ENCODE measurements at places on chromosomes 1 and 21.

GRCh38 chr1:219661464-219662092, 48.7 kb upstream of the ZC3H11B start:
- DNase-seq: no peak

GRCh38 chr1:42756956-42757891, 9.6 kb downstream of the P3H1 start:
- peak; percentile 58 for DNase-seq

DNA sequence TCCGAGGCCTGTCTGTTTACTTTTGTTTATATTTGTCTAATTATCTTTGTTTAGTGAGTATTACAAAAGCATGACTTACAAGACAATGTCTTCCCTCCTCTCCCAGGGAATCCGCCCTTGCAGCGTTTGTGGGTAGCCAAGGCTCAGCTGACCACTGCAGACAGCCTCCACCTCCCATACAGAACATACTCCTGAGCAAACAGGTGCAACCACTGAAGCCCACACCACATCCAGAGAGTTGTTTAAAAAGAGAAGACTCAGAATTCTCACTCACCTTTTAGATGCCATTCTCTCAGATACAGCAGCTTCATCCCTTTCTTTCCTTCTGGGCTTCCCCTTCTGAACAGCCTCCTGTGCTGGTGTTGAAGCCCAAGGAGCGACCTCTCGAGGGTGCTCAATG, 103.5 kb upstream of the TMPRSS2 start:
- DNase-seq: no peak

DNA sequence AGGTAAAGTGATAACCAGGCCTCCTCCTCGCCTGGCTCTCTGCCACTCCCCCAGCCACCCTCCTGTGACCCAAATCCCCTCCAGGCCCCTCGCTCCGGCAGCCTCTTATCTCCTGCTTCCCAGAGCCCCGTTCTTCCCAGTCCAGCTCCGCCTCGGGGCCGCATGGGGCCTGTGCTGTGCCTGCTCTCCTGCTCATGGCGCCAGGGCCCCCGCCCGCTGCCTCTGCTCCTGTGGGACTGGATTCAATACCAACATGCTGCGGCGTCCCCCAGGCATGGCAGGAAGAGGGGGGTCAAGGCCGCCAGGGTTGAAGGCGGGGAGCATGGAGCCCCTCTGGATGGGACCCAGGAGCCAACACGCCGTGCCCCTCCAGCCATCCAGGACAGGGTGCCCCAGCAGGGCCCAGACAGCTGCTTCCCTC, 213.0 kb upstream of the VAMP3 start:
- no peak for DNase-seq

- no peak for DNase-seq
Observed at GRCh38 chr1:155319536-155319935, 1.2 kb upstream of the RUSC1 start.

GRCh38 chr1:116122955-116123757, 12.0 kb downstream of the MAB21L3 start:
- DNase-seq: peak; percentile 85

DNA sequence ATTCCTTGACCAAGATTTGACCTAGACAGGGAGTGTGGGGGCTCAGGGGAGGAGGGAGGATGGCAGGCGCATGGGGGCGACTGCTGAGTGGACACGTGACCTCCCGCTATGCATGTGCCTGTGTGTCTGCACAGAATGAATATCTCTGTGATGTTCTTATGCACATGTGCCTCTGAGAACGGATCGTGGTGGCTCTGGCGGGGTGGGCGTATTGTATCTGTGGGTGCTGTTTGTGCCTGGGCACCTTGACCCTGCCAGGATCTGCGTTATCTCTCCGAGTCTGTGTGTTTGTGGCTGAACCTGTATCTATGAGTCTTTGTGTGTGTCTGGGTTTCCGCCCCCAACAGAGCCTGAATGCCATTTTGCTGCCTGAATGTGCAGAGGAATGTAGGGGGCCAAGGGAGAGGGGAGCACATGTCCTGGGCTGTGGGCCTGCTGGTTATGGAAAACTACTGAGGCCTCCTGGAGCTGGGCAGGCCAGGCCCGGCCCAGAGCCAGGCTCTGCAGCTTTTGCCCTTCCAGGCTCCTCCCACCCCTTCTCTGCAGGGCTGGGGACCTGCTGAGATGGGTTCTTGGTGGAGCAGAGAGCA, 102.5 kb downstream of the EBNA1BP2 start:
- no peak for DNase-seq

- no peak for DNase-seq
Observed at GRCh38 chr1:32362474-32363313, at the start of the genes FAM229A and TSSK3. FAM229A (minus strand) TSS chr1:32362485; CDS start chr1:32362091, 394 bp downstream. TSSK3 (plus strand) TSS chr1:32362539; CDS start chr1:32362702, 163 bp downstream.

GRCh38 chr1:8096105-8097011, 70.2 kb upstream of the ERRFI1 start:
- peak; percentile 94 for DNase-seq

GRCh38 chr1:170306513-170306910, 160.8 kb downstream of the NTMT2 start:
- DNase-seq: no peak

- DNase-seq: no peak
Observed at GRCh38 chr1:161986328-161986727, 37.3 kb downstream of the OLFML2B start.

DNA sequence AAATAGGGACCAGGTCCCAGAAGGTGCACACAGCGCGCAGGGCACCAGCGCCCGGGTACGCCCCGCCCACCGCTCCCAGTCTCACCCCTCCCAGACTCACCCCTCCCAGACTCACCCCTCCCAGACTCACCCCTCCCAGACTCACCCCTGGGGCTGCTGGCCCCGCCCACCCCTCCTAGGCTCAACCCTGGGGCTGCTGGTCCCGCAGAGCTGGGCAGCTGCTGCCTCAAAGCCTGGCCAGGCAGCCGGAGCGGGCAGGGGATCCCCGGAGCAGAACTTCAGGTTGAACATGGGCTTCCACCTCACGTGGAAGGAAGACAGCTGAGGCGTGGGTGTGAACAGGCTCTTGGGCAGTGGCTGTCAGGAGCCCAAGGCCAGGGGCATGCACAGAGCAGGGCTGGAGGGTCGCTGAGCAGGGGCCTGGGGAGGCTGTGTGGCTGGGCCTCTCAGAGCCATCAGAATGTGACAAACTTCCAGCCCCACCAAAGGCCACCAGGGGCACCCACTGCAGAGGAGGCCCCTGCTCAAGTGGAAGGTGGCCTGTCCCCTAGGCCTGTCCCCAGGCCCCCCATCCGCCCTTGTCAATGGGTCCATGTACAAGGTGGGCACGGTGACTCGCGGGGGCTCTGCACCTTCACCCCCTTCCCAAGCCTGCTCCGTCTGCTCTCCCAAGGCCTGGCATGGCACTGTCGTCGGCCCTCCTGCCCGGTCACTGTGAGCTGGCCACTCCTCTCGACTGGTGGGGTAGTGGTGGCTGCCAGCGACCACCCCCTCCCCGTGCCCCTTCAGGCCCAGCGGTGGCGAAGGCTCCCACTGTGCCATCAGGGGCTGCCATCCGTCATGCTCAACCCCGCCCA, 20.4 kb upstream of the SUMO3 start:
- no peak for DNase-seq

GRCh38 chr1:3756394-3756793, 4.1 kb downstream of the CCDC27 start:
- no peak for DNase-seq

DNA sequence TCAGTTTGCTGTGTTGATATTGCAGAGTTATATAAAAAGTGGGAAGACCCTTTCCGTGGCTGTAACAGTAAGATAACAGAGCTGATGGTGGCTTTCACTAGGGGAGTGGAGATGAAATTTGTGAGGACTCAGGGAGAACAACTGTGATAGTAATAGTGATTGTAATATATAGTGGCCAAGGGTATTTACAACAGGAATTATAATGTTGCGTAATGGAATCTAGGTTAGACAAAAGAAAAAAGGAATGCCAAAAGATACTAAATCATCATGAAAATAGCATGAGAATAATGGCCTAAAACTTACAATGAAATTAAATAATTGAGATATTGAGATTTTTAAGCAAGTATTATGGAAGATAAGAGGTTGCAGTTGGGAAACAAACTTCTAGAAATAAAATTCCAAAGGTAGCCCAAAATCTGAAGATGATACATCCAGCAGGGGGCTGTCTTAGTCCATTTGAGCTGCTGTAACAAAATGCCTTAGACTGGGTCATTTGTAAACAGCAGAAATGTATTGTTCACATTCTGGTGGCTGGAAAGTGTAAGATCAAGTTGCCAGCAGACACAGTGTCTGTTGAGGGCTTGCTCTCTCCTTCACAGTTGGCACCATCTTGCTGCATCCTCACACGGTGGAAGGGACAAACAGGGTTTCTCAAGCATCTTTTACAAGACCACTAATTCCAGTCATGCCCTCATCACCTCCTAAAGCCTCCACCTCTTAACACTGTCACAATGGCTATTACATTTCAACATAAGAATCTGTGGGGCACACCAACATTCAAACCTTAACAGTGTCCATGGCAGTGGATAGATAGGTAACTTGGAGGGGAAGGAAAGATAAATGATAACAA, 711.2 kb downstream of the MRPL39 start:
- DNase-seq: peak; percentile 55

DNA sequence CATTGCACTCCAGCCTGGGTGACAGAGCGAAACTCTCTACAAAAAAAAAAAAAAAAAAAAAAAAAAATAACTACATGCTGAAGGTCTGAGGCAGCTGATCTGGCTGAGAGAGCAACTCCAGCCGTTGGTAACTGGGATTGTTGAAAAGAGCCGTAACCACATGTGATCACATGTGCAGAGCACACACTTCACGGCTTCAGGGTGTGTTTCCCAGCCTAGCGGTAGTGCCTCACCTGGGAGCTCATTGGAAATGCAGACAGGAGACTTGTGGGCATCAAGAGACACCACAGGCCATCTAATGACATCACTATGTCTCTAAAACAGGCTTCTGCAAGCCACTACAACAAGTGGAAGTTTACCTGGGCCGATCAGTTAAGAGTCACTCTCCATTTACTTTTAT, 11.8 kb upstream of the OTUD7B start:
- no peak for DNase-seq

GRCh38 chr1:15465674-15466073, 9.1 kb downstream of the CELA2A start:
- no peak for DNase-seq

DNA sequence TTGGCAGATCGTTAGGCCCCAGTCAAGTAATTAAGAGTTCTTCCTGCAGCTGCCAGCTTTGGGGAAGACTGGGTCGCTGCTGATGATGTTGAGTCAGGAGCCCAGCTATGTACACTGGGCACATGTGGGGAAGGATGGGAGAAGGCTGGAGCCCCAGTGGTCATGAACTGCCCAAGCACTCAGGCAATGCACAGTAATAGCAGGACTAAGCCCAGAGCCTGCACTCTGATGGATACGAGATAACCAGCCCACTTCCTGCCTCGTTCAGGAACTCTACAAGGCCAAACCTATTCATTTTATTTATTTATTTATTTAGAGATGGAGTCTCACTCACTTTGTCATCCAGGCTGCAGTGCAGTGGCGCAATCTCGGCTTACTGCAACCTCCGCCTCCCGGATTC, 81.1 kb upstream of the BTG3 start:
- DNase-seq: no peak

DNA sequence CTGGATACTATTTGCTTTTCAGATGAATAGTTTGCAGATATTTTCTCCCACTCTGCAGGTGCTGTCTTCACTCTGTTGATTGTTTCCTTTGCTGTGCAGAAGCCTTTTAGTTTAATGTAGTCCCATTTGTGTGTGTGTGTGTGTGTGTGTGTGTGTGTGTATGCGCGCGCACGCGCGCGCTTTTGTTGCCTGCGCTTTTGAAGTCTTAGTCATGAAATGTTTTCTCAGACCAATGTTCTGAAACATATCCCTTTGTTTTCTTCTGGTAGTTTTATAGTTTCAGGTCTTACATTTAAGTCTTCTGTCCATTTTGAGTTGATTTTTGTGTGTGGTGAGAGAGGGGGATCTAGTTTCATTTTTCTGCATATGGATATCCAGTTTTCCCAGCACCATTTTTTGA, 63.5 kb downstream of the XPR1 start:
- no peak for DNase-seq

DNA sequence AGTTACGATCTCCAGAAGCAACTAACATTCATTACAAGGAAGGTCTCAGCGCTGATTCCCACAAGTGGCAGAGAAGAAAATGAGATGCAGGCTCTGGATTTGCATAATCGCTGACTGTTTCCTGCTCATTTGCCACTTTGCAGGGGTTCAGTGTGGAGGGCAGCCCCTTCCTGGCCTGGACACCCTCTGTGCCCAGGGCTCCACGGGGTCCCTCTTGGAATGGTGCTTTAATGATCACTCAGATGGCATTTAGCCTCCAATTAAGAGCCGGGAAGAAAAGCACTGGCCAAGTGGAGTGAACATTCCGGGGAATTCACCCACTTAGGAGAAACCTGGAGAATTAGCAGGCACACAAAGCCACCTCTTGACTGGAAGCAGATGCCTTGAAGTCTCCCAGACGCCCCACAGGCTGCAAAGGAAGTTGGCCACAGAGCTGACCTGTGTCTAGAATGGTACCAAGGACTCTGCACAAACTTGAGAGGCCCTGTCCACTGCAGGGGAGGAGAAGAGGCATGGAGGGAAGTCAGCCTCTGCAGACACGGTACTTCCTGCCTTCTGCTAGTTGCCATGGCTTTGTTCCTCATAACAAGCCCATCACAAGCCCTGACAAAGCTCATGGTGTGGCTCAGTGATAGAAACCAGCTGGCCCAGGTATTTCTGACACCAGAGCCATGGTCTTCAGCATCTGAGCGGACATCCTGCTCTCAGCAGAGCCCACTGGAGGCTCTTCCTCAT, 157.2 kb downstream of the KAZN start:
- no peak for DNase-seq

DNA sequence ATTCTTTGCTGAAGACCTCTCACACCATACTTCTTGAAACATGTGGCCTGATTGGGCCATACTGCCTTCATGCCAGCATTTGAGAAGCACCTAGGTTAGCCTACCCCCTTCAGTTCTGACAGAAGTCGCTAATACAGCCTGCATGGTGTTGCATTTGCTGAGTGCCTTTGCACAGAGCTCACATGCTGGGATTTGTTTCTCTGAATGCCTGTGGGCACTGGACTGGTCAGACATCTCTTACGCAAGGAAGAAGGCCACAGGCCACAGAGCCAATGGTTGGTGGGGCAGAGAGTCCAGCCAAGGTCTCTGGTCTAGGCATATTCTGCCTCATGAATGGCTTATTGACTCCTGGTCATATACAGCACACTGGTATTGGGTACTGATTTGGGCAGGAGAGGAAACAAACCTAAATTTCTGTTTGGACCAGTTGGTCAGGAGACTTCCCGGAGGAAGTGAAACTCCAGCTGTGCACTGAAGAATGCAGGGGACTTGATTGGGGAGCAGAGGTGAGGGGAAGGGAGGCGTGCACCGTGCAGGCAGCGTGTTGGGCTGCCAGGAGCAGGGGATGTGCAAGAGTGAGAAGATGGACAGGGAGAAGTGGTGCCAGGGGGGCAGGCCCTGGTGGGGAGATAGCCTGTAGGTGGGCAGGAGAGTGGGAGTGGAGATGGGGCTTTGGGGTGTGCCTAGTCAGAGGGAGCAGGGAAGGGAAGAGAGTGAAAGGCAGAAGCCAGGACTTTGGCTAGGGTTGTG, 18.1 kb downstream of the URB2 start:
- no peak for DNase-seq

GRCh38 chr1:206955476-206956451, 9.5 kb upstream of the PIGR start:
- peak; percentile 66 for DNase-seq

GRCh38 chr1:155184835-155185782, 11.5 kb downstream of the TRIM46 start:
- DNase-seq: no peak
